ENCODE measurements at places on chromosomes 12 and 14. TPM values are rescaled to one million over a fixed set of nuclear protein-coding genes. Genes with fewer than 3 reads are reported as not detected.

GRCh38 chr12:52270541-52271070 is 3.8 kb upstream of the KRT86 start:
- no peak for DNase-seq
- no peaks in the 10 kb centered on the region for H3K4me1 ChIP-seq
- no peaks in the 10 kb centered on the region for H3K27me3 ChIP-seq
- no peaks in the 10 kb centered on the region for H3K36me3 ChIP-seq
- no peak overlapping the region for H3K4me3 ChIP-seq

C12orf50 gene
- 0.09 TPM for total RNA-seq

GRCh38 chr12:681568-682256 is 18.5 kb upstream of the NINJ2 start:
- no peak overlapping the region for H3K27ac ChIP-seq
- no peaks in the 10 kb centered on the region for H3K36me3 ChIP-seq
- no peaks in the 10 kb centered on the region for H3K27me3 ChIP-seq
- H3K4me1 ChIP-seq, result peaks cover 6% of the 10 kb centered on the region
- no peak for DNase-seq

FAM234B gene
- 4.1 TPM for total RNA-seq

DNA sequence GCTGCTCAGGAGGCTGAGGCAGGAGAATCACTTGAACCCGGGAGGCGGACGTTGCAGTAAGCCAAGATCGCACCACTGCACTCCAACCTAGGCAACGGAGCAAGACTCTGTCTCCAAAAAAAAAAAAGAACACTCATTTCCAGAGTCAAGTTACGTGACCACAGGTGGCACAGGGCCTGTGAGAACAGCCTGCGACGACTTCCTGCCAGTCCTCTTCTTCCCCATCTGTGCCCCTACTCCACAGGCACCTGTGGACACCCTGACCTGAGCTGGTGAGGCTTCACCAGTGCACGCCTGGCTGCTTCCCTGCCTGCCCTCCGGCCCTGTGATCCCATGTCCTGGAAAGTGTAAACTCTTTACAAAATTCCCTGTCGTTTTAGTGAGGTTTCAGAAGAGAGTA is 77.7 kb downstream of the PPP2R5C start:
- H3K27ac ChIP-seq, result peak overlapping the region; percentile 86
- H3K36me3 ChIP-seq, result peaks cover 39% of the 10 kb centered on the region
- no peak for DNase-seq
- H3K27me3 ChIP-seq, result no peaks in the 10 kb centered on the region
- H3K4me1 ChIP-seq, result peaks cover 33% of the 10 kb centered on the region

DNA sequence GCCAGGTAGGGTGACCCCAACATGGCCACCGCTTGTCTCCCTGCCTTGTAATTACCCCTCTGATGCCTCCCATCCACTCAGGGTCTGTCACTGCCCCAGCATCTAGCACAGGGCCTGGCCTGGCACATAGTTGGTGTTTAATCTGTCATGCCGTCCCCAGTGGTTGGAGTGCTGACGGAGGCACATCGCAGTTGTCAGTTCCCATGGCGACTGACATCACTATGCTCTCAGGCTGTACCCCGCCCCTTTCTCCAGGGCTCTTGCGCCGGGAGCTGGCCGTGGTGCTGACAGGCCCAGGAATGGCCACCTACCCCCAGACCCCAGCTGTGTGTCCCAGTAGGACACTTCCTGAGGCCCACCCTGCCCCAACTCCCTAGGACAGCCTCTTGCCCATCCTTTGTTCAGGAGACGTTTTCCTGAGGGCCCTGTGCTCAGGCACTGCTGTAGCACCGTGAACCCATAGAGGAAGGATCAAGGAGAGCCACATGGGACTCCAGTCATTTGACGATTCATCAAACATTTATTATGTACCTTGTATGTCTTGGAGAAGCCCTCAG is 23.0 kb downstream of the FAM222A start:
- no peak overlapping the region for H3K27ac ChIP-seq
- no peaks in the 10 kb centered on the region for H3K4me1 ChIP-seq
- H3K4me3 ChIP-seq, result no peak overlapping the region

RAD9B gene
- 1.0 TPM for total RNA-seq

GRCh38 chr12:89212339-89212771 is 139.9 kb downstream of the DUSP6 start:
- H3K4me3 ChIP-seq, result no peak overlapping the region
- no peaks in the 10 kb centered on the region for H3K36me3 ChIP-seq

- H3K36me3 ChIP-seq, result no peaks in the 10 kb centered on the region
- H3K4me1 ChIP-seq, result no peaks in the 10 kb centered on the region
- no peak overlapping the region for H3K27ac ChIP-seq
- no peak overlapping the region for H3K4me3 ChIP-seq
- no peak for DNase-seq
These were observed 163.1 kb downstream of the KLHL28 start for GRCh38 chr14:44798386-44799242.

TECPR2 gene
- 7.6 TPM for total RNA-seq

DNA sequence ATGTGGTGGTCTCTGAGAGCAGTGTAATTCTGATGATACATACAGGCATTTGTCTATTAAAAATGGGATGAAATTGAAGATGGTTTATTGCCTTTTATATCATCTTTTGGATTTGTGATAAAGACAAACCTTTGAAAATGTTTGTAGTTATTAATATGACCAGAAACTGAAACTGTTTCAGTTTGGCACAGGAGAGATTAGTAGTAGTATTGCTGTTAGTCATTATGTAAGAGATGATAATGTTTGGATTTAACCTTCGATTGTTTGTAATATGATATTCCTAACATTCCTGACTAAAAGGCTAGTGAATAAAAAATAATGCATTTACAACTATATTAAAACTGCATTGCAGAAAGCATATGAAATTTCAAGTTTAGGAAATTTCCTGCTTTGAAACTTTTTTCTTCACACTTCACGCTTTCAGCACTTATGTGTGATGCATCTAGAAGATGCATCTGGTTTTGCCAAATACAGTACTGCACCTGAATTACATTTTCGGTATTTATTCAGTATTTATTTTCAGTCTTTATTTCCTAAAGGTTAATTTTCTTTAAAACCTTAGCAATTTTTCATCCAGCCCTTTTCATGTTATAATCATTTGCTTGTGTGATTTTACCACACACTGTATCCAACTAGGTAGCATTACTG is 25.5 kb downstream of the ADIPOR2 start:
- no peak overlapping the region for H3K27ac ChIP-seq
- peaks cover 14% of the 10 kb centered on the region for H3K36me3 ChIP-seq
- H3K4me1 ChIP-seq, result peaks cover 3% of the 10 kb centered on the region
- H3K27me3 ChIP-seq, result no peaks in the 10 kb centered on the region
- no peak overlapping the region for H3K4me3 ChIP-seq

- H3K4me3 ChIP-seq, result no peak overlapping the region
- no peaks in the 10 kb centered on the region for H3K36me3 ChIP-seq
- H3K27ac ChIP-seq, result no peak overlapping the region
- H3K4me1 ChIP-seq, result no peaks in the 10 kb centered on the region
- no peaks in the 10 kb centered on the region for H3K27me3 ChIP-seq
These were observed 49.9 kb downstream of the ZFYVE21 start for GRCh38 chr14:103765526-103765925.

LRRK2 gene
- 5.1 TPM for total RNA-seq

DNA sequence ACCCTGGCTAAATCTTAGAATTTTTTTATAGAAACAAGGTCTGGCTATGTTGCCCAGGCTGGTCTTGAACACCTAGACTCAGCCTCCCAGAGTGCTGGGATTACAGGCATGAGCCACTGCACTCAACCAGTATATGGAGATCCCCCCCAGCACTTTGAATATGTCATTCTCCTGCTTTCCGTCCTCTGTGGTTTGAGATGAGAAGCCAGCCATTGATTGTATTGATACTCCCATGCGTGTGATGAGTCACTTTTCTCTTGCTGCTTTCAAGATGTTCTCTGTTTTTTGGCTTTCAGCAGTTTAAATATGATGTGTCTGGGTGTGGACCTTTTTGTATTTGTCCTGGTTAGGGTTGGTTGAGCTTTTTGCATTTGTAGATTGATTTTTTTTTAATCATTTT is 75.2 kb upstream of the DNM1L start:
- DNase-seq, result no peak
- H3K36me3 ChIP-seq, result no peaks in the 10 kb centered on the region
- no peaks in the 10 kb centered on the region for H3K27me3 ChIP-seq
- no peaks in the 10 kb centered on the region for H3K4me1 ChIP-seq
- no peak overlapping the region for H3K27ac ChIP-seq

DNA sequence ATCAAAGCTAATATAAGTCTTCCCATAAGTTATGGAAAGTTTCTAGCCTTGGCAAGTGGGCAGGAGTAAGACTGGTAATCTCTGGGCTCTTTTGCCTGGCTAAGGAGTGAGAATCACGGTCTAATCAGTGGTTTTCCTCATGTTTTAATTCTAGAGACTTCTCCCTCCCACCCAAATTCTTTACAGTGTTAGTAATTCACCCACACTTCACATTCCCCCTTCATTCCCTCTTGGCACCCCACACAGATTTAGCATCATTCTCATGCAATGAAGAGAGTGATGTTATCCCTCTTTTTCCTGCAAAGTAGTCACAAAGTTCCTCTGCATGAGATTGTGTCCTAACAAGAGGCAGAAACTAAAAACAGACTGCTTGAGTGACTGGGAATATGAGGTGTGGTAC is 28.6 kb upstream of the CACNA2D4 start:
- H3K27ac ChIP-seq, result no peak overlapping the region
- H3K4me1 ChIP-seq, result no peaks in the 10 kb centered on the region
- no peaks in the 10 kb centered on the region for H3K27me3 ChIP-seq
- no peak for DNase-seq

- H3K27ac ChIP-seq, result no peak overlapping the region
- H3K4me3 ChIP-seq, result no peak overlapping the region
- no peaks in the 10 kb centered on the region for H3K36me3 ChIP-seq
- H3K4me1 ChIP-seq, result no peaks in the 10 kb centered on the region
These were observed 306.6 kb upstream of the FKBP4 start for GRCh38 chr12:2488131-2488530.

DNA sequence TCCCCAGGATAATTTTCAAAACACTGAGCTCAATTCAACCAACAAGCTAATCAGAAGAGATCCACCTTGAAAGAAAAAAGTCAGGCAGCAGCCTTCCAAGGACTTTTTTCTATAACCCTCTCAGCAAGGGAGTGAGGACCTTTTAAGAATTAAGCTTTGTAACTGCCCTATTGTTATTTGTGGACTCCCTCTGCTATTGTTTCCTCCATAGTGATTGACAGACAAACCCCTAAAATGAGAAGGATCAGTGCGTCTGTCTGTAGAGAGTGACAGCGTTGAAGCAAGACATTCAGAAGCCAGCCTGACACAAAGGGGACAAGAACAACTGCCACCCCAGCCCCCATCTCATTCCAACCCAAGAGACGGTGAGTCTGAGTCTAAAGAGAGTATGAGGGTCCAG is 30.3 kb upstream of the BTG1 start:
- no peak for DNase-seq
- no peak overlapping the region for H3K27ac ChIP-seq
- H3K4me3 ChIP-seq, result no peak overlapping the region
- no peaks in the 10 kb centered on the region for H3K4me1 ChIP-seq
- H3K27me3 ChIP-seq, result no peaks in the 10 kb centered on the region

DAO gene
- 0.05 TPM for total RNA-seq

DNA sequence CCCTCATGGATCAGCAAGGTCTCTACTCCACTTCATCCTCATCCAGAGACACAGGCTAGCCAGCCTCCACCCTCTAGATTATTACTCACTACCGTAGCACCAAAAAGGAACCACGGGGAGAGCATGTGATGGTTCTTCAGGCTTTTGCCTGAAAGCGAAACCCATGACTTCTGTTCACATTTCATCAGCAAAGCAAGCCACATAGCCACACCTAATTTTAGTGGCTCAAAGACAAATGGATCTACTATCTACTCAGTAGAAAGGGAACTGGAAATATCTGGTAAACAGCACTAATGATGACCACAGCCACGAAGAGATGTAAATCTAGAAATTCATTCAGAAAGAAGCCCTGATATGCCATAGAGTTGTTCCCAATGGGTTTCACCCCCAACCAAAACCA is 51.4 kb downstream of the VCPKMT start:
- H3K4me1 ChIP-seq, result peaks cover 75% of the 10 kb centered on the region
- no peak overlapping the region for H3K4me3 ChIP-seq
- DNase-seq, result no peak
- no peaks in the 10 kb centered on the region for H3K36me3 ChIP-seq
- H3K27ac ChIP-seq, result peak overlapping the region; percentile 97

ZFHX2 gene
- 0.24 TPM for total RNA-seq

DNA sequence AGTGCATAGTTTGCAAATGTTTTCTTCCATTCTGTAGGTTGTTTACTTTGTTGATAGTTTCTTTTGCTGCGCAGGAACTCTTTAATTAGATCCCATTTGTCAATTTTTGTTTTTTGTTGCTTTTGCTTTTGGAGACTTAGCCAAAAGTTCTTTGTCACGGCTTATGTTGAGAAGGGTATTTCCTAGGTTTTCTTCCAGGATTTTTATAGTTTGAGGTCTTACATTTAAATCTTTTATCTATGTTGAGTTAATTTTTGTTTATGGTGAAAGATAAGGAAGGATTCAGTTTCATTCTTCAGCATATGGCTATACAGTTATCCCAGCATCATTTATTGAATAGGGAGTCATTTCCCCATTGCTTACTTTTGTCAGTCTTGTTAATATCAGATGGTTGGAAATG is 51.9 kb downstream of the SYNE2 start:
- H3K27me3 ChIP-seq, result no peaks in the 10 kb centered on the region
- H3K4me1 ChIP-seq, result no peaks in the 10 kb centered on the region
- no peaks in the 10 kb centered on the region for H3K36me3 ChIP-seq
- no peak overlapping the region for H3K4me3 ChIP-seq

TAS2R13 gene
- total RNA-seq, result 0.52 TPM

DNA sequence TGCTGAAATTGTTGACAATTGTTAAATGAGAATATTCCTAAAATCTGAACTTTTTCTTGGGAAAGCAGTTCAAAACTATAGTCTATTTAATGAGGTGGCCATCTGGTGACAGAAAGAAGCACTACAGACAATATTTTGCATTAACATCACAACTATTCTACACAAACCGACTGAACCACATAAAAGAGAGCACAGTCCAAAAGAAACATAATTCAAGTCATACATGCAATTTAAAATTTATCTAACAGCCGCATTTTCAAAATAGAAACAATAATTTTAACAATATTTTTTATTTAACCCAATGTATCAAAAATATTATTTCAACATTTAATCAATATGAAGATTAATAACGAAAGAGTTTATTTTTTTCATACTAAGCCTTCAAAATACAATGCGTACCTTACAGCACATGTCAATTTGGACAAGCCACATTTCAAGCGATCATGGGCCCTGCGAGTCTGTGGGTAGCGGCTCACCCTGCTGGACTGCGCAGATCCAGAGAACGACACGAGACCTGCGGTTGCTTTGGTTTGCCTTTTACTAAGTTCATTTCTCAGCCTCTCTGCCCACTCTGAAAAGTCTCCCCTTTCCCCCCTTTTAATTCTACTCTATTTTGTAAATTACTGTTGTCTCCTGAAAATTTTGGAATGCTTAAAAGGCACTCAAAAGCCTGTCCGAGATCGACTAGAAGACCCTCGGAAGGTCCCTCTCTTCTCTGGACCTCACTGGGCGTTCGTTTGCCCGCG is 947 bp upstream of the LRRC9 start:
- H3K4me3 ChIP-seq, result peak overlapping the region; percentile 54
- H3K27ac ChIP-seq, result no peak overlapping the region
- peaks cover 5% of the 10 kb centered on the region for H3K27me3 ChIP-seq
- H3K36me3 ChIP-seq, result no peaks in the 10 kb centered on the region
- H3K4me1 ChIP-seq, result peaks cover 9% of the 10 kb centered on the region

- DNase-seq, result no peak
- no peak overlapping the region for H3K27ac ChIP-seq
- no peaks in the 10 kb centered on the region for H3K27me3 ChIP-seq
- H3K4me1 ChIP-seq, result no peaks in the 10 kb centered on the region
- no peaks in the 10 kb centered on the region for H3K36me3 ChIP-seq
These were observed 195.7 kb downstream of the FBXL14 start for GRCh38 chr12:1398673-1399072.

OTOGL gene
- 0.42 TPM for total RNA-seq
